ENCODE measurements at places on chromosomes 3 and 15. TPM values are rescaled to one million over a fixed set of nuclear protein-coding genes. Genes with fewer than 3 reads are reported as not detected.
A peak's percentile ranks its signal among the peaks of the same experiment; 100 is the strongest.

GRCh38 chr3:184314363-184314699 lies at the start of gene EIF4G1:
Gene EIF4G1, plus strand, starts transcription at chr3:184314606. Its CDS starts 1,191 bp downstream, at chr3:184315797.
- H3K36me3 ChIP-seq, result peaks cover 1% of the 10 kb centered on the region
- H3K4me1 ChIP-seq, result peaks cover 11% of the 10 kb centered on the region
- no peaks in the 10 kb centered on the region for H3K27me3 ChIP-seq
- peak within 1 kb of the TSS; percentile 72 for H3K27ac ChIP-seq
- peak within 1 kb of the TSS; percentile 89 for H3K4me3 ChIP-seq
- DNase-seq, result peak; percentile 94

Gene PTPRG
- total RNA-seq, result 46.4 TPM

Gene STRIT1
- not detected for total RNA-seq

DNA sequence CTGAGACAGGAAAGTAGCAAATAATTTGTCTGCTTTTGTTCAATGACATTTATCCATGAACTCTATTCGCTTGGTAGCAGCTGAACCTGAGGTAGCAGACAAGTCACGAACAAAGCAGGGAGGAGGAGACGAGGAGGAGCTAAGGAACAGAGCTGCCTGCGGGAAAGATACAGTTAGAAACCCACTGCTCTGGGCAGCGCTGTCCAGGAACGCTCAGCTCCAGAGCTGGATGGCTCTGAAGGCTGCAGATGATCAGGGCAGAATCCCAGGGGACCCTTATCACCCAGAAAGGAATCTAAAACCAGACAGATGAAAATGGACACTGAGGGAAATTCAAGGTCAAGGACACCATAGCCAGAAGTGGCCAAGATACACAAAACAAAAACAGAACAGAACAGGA lies 257.8 kb downstream of the CD47 start:
- no peaks in the 10 kb centered on the region for H3K27me3 ChIP-seq
- no peak for DNase-seq
- no peak overlapping the region for H3K27ac ChIP-seq
- no peak overlapping the region for H3K4me3 ChIP-seq
- H3K36me3 ChIP-seq, result no peaks in the 10 kb centered on the region

- H3K27me3 ChIP-seq, result no peaks in the 10 kb centered on the region
- H3K36me3 ChIP-seq, result no peaks in the 10 kb centered on the region
- H3K4me1 ChIP-seq, result peaks cover 1% of the 10 kb centered on the region
Observed at GRCh38 chr3:71713041-71713440, 12.2 kb downstream of the EIF4E3 start.
